ENCODE measurements at places on chromosomes 7 and 10. TPM values are rescaled to one million over a fixed set of nuclear protein-coding genes. Genes with fewer than 3 reads are reported as not detected.

Gene ZP3
- 11.2 TPM for total RNA-seq

DNA sequence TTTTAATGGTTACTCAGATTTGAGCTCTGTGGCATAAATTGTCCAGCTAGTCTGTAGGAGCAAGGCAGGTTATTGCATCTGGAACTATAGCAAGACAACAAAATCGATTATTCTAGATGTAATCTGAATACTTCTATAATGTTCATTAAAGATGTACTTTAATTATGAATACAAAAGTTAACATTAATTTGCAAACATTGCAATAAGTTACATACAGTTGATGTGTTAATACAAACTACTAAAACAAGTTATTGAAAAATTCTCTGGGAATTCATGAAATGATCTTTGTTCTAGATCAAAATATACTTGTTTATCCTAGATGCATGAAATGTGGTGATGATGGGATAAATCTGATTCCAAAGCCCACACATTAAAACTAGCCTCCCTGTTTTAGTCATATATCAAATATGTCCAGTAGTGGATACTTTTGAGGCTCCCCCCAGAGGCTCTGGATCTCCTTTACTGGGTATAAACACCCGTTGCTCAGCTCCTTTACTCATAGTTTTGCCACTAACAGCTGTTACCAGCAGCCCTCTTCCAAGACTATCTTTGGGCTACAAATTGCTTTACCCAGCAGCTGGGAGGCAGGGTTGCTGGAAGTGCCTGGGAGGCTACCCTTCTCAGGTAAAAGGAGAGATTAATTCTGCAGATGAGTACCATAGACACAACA is 78.1 kb downstream of the ARL4A start:
- DNase-seq = no peak

DNA sequence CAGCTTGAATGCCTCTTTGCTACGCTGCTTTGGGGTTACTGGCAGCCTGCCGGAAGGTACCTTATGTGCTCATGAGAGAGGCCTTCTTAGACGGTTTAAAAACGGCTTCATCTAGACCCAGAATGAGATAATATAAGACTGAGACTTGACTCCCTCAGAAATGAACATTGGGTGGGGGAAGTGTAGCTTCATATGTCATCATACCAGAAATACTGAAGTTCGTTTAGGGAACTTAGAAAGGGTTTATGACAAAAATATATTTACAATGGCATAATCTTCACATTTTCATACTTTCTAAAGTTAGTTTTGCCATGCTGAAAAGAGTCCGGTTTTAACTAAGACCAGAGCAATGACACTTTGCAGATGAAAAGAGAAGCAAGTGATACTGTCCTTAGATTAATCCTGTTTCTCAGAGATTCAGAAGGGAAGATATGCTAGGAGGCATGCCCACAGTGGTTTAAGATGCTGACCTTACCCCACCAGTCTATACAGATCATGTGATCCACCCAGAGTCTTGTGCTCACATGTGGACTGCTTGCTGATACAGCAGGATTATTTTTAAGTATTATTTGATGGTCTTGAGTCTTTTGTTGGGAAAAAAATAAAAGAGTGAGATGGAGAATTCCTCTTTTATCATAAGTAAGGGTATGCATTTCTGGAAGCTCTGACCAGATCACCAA is 40.8 kb upstream of the HGF start:
- DNase-seq = no peak

DNA sequence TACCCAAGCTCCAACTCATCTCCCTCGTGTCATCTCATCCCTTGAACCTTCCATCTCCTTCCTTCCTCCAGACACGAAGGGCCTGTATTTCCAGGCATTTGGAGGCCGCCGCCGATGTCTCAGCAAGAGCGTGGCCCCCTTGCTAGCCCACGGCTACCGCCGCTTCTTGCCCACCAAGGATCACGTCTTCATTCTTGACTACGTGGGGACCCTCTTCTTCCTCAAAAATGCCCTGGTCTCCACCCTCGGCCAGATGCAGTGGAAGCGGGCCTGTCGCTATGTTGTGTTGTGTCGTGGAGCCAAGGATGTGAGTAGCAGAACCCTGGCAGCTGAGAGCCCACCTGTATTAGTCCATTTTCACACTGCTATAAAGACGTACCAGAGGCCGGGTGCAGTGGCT is 5.5 kb downstream of the FBXO24 start:
- DNase-seq = no peak

Gene UFSP1
- 4.8 TPM for total RNA-seq

GRCh38 chr10:66881814-66882213 is 44.0 kb upstream of the LRRTM3 start:
- no peak for DNase-seq

GRCh38 chr7:157124690-157125089 is 14.0 kb upstream of the UBE3C start:
- DNase-seq = no peak

- DNase-seq = no peak
Observed at GRCh38 chr7:116161728-116162127, 48.6 kb upstream of the TES start.
